Epithelial cell of prostate (primary cell): ENCODE measurements at places on chromosomes 1 and 21.

DNA sequence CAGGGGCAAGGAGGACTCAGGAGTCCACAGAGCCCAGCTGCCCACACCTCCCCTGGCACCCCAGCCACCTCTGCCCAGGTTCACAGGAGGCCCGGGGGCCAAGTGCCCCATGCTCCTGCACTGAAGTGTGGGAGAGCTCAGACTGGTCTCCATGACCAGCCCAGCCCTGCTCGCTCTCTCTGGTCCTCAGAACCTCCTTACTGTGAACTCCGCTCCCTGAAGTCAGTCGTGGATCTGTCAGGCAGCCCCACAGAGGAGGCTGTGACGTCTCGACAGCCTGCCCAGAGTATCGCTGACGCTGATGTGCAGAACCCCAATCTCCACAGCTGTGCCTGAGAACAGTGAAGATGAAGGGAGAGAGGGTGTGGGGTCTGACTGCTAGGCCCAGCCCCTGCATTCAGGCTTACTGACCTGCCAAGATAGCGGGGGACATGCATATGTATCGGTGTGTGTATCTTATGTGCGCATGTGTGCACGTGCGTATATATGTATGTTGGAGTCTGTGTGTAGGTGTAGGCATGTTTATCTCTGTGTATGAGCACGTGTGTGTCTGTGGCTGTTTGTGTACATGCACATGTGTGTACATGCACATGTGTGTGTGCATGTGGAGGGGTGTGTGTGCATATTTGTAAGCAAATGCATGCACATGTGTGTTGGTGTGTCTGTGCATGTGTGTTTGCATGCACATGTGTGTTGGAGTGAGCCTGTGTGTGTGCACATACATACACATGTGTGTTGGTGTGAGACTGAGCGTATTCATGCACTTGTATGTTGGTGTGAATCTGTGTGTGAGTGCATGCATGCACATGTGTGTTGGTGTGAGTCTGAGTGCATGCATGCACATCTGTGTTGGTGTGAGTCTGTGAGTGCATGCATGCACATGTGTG is 118.5 kb upstream of the ARHGEF16 start:
- no peak for DNase-seq

GRCh38 chr1:112998592-112999235 is 42.7 kb upstream of the SLC16A1 start:
- DNase-seq = peak; percentile 50

GRCh38 chr1:228043281-228043848 is 36.6 kb downstream of the WNT3A start:
- peak; percentile 72 for DNase-seq

DNA sequence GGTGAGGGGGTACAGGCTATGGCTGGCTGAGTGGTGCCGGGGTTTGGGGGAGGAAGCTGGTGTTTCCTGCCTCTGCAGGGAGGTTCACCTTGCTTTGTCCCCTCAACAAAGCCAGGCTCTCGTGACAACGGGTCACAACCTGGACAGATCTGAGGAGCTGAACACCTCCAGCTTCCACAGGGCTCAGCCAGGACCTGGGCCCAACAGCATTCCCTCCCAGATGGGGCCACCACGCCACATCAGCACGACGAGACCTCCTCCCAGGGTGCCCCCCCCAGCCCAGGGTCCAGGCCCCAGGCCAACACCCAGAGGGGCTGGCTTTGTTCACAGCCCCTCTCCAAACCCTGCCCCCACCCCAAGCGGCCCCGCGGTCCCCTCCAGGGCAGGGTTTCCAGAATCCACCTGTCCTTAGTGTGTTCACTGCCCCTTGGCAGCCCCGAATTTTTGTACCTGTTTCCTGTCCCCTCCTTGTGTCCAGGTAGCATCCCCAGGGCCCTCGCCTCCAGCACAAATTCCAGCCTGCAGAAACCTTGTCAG is 34.7 kb downstream of the UBE2G2 start:
- no peak for DNase-seq

DNA sequence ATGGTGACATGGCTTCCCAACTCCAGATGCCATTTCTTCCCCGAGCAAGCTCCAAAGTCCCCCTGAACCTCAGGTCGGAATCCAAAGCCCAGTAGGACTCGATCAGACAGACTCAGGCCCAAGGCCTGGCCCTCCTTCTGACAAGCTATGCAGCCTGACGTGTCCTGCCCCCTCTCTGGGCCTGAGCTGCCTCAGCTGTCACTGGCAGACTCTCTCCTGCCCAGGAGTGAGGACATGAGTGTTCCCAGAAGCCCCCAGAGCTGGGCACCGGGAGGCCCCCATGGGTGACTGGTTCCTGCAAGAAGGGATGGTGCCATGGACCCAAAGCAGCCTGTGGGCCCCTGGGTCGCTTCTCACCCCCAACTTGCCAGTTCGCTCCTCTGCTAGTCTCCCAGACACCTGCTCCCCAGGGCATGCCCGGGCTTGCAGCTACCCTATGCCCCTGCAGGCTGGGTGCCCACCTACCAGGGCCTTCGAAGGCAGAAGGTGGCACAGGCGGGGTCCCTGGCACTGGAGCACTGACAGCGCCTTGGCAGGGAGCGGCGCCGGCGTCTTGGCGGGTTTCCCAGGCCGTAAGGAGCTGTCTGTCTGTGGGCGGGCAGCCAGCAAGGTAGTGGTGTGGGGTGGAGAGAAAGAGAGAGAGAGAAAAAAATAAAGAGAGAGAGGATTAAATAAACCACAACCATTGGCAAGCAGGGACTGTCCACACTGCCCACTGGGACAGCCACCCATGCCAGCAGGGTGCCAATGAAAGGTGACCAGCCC is 2.3 kb downstream of the EDN2 start:
- DNase-seq = peak; percentile 54

- DNase-seq = no peak
Observed at GRCh38 chr1:119329541-119330461, 38.8 kb upstream of the HAO2 start.

- no peak for DNase-seq
Observed at GRCh38 chr1:58399176-58399575, 147.3 kb downstream of the OMA1 start.

DNA sequence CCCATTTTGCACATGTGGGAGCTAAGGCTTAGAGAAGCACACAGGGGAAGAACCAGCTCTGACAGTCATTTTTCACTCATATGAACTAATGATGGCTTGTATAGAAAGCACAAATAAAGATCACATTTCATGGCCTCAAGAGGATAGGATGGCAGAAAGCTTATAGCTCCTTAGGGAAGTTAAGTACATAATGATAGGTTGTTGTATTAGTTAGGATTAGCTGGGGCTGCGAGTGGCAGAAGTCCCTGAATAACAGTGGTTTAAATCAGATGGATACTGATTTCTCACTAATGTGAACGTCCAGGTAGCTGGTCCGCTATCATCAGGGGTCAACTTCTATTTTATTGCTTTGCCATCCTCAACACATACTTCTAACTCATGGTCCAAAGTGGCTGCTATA is 284.0 kb downstream of the RPS6KC1 start:
- DNase-seq = no peak

DNA sequence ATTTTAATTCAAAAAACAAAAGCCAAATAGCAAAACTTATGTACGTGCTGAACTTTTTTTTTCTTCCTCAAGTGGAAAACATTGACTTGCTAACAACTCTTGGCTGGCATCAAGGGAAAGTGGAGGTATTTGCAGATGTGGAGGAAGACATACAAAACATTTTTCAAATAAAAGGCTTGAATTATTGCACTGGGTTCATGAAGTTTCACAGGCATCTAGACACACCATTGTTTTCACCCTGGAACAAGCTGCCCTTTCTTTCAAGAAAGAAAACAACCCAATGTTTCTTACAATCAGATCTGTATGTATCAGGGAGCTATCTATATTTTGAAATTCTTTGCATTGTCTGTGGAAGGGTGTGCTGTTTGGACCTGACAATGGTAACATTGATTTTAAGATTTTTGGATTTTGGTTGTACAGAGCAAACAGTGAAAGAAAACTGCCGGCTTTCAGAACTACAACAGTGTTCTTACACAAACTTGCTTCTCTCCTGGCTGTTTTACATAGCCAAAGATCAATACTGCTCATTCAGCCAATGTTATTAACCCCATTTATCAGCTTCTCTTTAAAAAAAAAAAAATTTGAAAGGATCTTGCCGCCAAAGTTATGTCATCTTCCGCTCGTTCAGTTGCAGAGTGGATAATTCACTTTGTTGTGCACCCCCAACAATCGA is 187.7 kb upstream of the FOXD3 start:
- no peak for DNase-seq

GRCh38 chr1:213303286-213303685 is 252.2 kb downstream of the RPS6KC1 start:
- no peak for DNase-seq

- no peak for DNase-seq
Observed at GRCh38 chr21:44528634-44528995, 11.4 kb downstream of the KRTAP10-1 start.

DNA sequence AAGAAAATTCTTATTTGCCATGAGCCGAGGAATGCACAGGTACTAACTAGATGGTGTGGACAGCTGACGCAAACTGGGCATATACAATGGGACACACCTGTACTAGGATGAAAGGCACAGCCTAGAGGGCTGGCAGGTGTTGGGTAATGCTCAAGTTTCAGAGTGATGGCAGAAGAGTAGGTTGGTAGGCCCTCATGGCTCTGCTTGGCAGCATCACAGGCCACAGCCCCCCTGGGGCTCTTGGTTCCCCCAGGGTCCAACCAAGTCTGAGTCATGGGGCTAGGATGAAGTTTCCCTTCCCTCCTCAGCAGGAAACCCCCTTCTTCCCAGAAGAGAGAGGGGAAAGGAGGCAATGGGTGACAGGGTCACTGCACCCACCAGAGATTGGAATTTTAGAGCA is 35.2 kb downstream of the SPEN start:
- no peak for DNase-seq

GRCh38 chr1:113849072-113849471 is 22.4 kb downstream of the PTPN22 start:
- DNase-seq = no peak

DNA sequence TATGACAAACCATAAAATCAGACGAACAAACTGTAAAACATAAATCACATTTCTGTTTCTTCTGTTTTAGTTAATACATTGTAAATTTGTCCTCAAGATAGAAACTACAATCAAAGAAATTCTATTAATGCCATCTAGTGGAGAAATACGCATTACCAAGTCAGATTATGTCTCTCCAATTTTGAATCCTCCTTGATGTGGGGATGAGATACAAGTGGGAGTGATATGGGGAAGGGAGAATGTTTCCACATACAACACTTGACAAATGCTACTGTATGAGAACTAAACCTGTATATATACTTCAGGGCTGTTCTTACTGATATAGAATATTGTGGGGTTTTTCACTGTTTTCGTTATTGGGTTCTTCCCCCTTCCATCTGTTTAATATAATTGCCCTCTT is 2.6 kb downstream of the HFM1 start:
- no peak for DNase-seq

GRCh38 chr1:121516234-121516967 is 331.6 kb downstream of the SRGAP2C start:
- DNase-seq = no peak

DNA sequence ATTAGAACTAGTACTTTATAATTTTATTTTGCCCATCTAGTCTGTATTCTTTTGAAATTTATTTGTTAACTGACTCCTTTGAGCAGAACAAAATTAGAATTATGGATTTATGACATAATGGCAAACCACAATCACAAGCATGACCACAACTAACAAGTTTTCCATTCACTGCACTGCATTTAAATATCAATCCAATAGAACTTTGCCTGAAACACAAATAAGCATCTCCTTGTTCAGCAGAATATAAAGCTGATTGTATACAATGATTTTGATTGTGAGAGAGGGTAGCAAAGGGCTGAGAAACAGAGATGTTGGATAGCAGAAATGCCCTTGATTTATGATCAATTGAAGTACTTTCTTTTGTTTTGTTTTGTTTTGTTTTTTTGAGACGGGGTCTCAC is 495.5 kb upstream of the RGS18 start:
- no peak for DNase-seq

- no peak for DNase-seq
Observed at GRCh38 chr1:31040038-31040437, 25.5 kb downstream of the PUM1 start.

DNA sequence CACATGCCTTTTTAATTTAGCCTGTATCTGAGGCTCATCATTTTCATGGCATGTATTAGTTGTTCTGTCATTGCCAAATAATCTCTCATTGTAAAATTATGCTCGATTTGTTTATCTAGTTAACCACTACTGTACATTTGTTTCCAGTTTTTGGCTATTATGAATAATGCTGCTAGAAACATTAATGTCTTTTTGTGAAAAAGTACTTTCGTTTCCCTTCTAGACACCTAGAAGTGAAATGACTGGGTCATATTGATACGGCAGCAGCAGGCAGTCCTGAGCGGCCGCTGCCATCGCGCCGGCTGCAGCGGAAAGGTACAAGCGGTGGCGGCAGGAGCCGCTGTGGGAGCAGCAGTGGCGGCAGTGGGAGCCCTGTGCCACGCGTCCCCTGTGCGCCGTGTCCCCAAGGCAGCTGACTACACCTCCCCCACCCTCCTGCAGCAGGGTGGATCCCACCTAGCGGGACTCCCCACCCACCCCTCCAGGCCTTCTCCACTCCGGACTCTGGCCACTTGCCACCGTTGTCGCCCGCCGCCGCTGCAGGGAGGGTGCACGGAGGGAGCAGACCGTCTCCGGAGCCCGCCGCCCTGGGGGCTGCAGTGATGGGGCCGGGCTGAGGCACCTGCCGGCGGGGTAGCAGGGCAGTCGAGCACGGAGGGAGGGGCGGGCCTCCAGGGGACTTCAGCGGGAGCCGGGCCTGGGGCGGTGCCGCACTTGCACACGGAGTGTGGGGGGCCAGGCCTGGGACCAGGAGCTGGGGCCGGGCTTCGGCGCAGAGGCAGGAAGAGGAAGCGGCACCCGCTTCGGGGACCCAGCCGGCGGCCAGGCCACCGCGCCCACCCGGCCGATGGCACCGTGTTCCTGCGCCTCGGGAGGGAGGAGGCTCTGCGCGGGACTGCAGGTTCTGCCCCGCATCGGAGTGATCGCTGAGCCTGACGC is 66.8 kb upstream of the RGS7 start:
- DNase-seq = no peak

- DNase-seq = no peak
Observed at GRCh38 chr1:157497284-157497683, 55.0 kb downstream of the FCRL5 start.

DNA sequence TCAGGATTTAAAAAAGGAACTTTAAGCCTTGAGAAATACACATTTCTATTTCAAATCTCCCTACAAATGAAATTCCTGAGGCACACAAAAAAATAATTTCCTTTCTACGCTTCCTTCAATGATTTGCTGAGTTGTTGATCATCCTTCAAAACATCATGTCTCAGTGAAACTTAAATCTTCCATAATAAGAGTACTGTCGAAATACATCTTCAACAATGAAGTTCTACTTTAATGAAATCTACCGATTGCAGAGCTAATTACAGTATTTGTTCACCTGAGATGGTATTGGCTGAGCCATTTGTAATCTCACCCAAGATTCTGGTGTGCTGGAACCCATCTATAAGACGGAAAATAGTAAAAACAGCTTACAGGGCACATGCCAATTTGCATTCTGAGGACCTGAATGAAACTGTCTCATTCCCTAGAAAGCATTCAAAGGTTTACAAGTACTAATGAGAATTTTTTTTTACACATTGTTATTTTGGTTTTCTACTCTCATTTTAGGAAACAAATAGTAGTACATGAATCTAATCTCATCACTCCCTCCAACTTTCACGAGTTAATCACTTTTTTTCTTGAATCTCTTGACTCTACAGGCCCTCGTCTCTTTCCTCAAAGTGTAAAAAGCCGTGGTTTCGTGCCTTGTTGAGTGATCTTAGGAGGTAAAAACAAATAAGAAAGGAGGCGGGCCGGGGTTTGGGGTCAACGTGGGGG is 1.1 kb downstream of the CHML start:
- no peak for DNase-seq

- no peak for DNase-seq
Observed at GRCh38 chr1:236147521-236148469, 5.5 kb downstream of the GPR137B start.

- DNase-seq = no peak
Observed at GRCh38 chr1:36590264-36590663, 107.6 kb upstream of the CSF3R start.
